Mammary epithelial cell (primary cell): ENCODE measurements at places on chromosomes 3 and 15.

DNA sequence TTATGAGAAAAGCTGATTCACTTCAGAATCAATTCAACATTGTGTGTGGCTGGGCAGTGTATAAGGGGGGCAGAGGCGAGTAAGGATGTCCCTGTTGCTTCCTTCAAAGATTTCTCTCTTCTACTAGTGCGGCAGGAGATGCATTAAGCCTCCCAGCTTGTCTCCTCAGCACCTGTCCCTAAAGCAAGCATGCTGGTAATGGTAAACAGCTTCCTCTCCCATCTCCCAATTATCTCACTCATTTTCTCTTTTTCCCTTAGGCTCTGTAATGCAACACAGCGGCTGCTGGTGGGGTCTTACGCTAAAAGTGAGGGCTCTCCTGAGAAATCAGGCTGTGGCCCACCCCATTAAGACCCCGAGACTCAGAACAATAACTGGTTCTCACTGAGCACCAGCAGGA lies 306.4 kb upstream of the ROPN1 start:
- no peak for DNase-seq

DNA sequence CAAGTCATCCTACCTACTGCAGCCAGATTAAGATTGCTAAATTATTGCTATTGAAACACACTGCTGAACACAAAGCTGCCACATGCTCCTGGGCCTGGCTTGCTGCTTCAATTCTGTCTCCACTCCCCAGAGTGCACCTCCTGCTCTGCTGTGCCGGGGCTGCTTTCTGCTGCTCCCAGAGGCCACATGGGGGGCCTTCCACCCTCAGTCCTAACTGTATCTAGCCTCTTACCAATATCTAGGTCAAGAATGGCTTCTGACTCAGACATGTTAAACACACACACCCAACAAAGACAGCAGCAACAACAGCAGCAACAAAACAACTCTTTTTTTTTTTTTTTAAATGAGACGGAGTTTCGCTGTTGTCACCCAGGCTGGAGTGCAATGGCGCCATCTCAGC lies 33.0 kb downstream of the MYZAP start:
- no peak for DNase-seq

GRCh38 chr3:195084746-195085145 lies 186.2 kb downstream of the XXYLT1 start:
- no peak for DNase-seq

- DNase-seq, result no peak
Observed at GRCh38 chr3:194588236-194588635, 45.0 kb downstream of the TMEM44 start.

DNA sequence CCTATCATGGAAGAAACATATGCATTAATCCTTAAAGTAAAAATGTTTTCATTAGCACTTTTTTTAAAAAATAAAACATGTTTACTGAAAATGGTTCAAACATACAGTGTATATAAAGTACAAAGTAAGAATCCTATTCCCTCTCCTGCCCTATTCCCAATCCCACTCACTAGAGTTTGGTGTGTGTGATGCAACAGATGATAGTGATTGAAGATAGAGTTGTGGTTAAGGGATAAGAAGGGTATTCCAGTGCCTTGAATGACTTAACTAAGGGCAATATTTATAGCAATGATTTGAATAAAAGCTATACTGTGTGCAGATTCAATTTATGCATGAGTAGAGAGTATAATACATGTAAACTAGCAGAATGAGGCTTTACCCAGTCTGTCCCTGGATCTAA lies 18.1 kb downstream of the ZNF280D start:
- no peak for DNase-seq

- peak; percentile 94 for DNase-seq
Observed at GRCh38 chr3:24678421-24678865, 183.8 kb upstream of the THRB start.

- no peak for DNase-seq
Observed at GRCh38 chr3:153439780-153440179, 277.8 kb downstream of the RAP2B start.

- DNase-seq, result peak; percentile 63
Observed at GRCh38 chr15:63599401-63600000, 2.3 kb downstream of the FBXL22 start.

DNA sequence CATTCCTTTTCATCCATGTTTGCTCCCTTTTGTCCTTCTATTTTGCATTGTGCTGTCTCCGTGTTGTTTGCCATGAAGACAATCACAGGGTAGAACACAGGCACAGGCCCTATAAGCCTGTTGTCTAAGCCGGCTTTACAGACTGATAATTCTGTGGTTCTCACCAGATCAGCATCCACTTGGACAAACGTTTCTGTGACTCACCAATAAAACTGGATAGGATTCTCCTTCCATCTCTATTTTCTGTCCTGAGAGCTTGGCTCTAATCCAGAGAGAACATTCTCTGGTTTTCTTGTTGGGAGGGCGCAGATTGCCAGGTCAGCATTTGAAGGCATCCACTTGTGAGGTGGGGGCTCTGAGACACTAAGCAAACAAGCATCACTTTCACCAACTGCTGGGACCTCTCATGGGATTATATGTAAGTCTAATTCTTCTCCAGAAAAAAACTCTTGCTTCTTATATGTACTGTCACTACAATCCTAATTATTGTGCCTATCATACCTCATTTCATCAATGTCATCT lies 101.6 kb downstream of the ERC2 start:
- DNase-seq, result no peak

DNA sequence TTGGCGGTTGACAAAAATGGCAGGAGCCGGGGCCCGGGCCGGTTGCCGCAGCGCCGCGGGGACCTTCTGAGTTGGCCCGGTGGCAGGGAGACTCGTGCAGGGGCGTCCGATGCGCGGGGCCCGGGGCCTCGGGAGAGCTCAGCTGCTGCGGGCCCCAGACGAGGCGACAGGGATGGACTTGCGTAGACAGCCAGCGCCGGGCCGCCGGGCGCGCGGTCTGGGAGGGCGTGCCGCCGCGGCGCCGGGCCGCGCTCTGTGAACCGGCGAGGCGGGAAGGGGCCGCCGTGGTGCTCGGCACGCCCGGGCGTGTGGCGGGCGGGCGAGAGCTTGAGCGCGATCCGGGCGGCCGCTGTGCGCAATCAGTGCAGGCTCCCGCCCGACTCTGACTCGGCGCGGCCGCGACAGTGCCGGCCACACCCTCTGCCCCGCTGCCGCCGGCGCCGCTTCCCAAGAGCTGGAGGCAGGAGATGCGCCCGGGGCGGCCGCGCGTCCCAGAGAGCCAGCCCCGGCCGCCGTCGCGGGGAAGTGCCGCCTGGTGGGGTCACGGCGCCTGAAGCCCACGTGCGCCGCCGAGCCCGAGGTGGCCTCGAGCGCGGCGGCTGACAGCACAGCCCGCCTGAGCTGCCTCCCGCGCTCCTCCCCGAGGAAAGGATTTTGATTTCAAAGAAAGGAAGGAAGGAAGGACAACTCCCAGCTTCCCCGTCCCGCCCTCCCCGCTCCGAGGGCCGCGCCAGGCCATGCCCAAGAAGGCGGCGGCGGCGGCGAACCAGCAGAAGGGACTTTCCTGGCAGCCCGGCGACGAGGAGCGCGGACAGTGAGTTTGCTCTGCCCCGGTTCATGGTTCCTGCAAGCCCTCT lies 657 bp downstream of the TLNRD1 start:
- DNase-seq, result peak; percentile 67

- DNase-seq, result no peak
Observed at GRCh38 chr15:29379647-29380046, 110.0 kb upstream of the NSMCE3 start.

GRCh38 chr15:25246641-25247406 lies 192.0 kb downstream of the UBE3A start:
- no peak for DNase-seq

DNA sequence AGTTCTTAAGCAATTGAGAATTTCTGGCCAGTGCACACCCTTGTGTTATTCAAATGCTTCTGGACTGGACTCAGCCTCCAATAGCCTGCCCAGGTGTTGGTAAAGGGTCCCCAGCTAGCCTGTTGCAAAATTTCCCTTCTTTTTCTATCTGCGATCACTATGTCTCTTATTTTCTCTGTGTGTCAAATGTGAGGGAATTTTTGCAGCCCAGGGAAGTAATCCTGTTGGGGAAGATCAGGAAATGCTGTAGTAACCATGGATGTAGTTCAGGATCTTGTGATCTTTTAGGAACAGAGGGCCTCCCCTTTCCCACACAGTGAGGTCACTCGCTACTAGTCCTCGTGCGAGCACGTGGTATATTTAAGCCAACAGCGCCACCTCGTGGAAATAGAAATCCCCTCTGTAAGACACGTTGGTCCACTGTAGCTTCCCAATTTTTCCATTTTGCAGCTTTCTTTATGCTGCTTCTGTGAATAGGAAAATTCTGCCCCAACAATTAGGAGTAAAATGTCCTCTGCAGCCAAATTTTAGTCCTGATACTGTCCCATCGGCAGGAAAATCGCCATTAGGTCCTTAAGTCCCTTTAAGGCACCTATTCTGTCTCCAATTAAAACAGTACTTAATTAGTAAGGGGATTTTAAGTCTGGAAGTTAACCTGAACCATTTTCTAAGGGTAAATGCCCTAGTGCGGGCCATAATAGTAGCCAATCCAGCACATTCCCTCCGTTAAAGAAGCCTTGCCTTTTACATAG lies 4.0 kb upstream of the SMCO1 start:
- DNase-seq, result peak; percentile 63

DNA sequence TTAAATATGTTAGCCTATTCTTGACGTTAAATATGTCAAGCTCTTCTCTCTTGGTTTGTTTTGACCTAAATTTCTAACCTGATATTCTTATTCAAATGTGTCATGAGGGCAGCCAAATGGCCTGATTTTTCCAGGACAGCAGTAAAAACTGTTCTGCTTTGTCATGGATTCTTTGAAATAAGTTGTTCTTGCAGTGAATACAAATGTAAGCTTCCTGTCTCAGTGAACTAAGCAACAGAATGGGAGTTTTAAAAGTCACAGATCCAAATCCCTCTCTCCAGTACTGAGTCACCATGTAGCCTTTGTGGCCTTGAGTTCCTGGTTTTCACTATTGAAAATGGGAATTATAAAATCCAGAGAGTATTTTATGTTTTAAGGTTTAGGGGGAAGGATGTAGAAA lies 301.8 kb downstream of the NLGN1 start:
- DNase-seq, result no peak

- DNase-seq, result no peak
Observed at GRCh38 chr3:124121379-124122312, 129.7 kb upstream of the ROPN1 start.

GRCh38 chr15:90106522-90107117 lies 4.4 kb upstream of the IDH2 start:
- peak; percentile 68 for DNase-seq

DNA sequence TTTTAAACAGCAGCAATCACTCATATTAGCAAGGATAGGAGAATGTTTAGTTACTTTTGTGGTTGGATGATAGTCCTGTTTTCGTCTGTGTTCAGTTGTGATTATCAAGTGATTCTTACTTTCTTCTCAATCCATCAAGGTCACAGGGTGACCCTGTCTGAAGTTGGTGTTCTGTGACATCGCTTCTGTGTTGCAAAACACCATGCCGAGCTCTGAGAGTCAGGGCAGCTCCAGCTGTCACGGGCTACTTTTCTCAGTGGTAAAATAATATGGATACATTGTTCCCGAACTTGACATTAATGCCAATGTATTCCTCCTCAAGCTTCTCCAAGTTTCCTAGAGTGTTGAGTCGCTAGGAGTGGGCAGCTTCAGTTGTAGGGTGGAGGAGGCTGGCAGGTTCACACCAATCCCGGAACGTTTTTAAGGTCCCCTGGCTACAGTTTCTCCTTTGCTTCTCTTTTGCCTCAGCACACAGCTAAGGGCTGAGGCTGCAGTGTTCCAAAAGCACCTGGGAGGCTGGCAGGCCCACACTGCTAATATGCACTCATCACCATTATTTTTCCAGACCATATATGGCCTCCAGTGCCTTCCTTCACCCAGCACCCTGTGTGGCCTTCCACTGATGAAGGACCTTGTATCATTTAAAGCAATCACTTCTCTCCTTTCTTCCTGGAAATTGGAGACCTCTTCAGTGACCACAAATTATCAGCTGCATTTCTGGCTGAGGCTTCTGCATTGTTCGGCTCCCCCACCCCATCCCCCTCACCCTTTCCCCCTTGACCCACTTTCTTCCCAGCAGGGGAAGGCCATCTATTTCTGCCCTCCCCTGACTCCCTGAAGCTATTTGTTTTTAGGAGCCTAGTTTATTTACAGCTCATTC lies 25.8 kb downstream of the COLQ start:
- no peak for DNase-seq

GRCh38 chr3:185561958-185562357 lies 9.6 kb upstream of the LIPH start:
- DNase-seq, result no peak

DNA sequence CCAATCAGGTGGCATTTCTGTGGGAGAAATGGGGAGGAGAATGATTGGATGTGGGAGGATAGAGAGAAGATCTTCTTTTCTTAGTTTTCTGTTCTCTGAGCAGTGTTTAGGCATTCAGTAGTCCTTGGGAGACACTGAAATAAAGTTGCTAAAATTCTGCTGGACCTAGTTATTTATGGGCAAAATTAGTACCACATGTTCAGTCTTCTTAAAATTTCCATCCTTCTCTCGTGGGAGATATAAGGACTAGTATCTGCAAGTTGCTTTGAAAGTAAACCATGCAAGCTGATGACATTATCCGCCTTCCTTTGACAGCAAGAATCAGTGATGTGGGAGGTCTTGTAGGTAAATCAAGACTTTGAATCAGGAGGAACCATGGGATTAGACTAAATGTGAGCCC lies 19.9 kb upstream of the CHST2 start:
- DNase-seq, result no peak

GRCh38 chr3:15647611-15648167 lies 46.1 kb downstream of the BTD start:
- peak; percentile 86 for DNase-seq

DNA sequence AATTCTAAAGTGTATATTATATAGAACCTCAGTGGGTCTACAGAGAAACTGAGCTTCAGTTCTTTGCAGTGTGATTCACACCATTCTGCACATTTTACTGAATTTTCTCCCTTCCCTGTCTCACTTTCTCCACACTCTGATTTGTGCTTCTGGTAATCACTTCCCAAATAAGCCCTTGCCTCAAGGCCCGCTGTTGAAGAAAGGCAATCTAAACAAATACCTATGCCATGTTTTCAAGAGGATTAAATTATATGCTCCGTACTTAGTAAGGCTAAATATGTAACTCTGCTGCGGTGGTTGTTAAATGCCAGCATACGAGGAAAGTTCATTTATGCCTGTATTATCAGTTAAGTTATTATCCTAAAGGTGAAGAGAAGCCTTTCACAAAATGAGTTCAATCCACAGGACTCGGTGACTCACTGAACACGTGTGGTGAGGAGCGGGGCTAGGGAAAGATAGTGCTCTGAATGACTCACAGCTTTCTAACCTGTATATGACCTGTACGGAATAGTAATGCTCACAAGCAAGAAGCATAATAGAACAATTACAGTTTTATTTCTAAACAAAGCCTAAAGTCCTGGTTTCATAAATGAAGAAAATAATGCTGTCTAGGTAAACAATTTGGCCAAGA lies 25.1 kb downstream of the CNTN6 start:
- DNase-seq, result peak; percentile 59

- DNase-seq, result peak; percentile 79
Observed at GRCh38 chr3:141828890-141829289, 47.6 kb upstream of the ATP1B3 start.

GRCh38 chr3:116877968-116878367 lies 168.4 kb downstream of the TUSC7 start:
- DNase-seq, result no peak

- no peak for DNase-seq
Observed at GRCh38 chr15:43749690-43750345, 3.6 kb downstream of the PDIA3 start.

- DNase-seq, result no peak
Observed at GRCh38 chr3:73442152-73442551, 182.6 kb downstream of the PDZRN3 start.

- DNase-seq, result no peak
Observed at GRCh38 chr15:77781946-77782240, 149.2 kb upstream of the LINGO1 start.

GRCh38 chr3:4981294-4981664 lies 2.0 kb downstream of the BHLHE40 start:
- DNase-seq, result no peak
